Stimulated activated CD4-positive, alpha-beta T cell treated with anti-CD3 and anti-CD28 coated beads, TNF-alpha, amount 100 ng/mL, for 24 hours (primary cell): ENCODE measurements at places on chromosomes 1 and 21.

DNA sequence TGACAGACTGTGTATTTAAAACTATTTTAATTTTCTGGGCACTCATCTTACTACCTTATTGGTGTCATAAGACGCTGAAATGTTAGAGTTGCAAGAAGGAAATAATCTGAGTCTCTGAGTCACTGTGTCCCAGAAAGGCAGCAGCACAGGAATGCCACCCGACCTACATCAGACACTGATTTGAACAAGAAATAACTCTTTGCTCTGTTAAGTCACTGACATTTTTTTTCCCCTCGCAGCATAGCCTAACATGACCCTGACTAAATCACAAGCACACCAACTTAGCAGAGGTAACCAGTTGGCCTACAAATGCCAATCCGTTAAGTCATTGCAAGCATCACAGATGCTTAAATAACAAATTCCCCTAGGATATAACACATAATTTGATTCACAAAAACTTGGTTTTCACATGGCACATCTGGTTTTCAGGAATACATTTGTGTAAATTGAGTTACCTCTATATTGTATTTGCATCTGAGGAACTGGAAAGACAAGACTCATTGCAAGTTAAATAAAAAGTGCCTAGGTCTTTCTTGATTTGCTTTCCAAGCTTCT lies 349.1 kb downstream of the SEC16B start:
- no peak for DNase-seq

DNA sequence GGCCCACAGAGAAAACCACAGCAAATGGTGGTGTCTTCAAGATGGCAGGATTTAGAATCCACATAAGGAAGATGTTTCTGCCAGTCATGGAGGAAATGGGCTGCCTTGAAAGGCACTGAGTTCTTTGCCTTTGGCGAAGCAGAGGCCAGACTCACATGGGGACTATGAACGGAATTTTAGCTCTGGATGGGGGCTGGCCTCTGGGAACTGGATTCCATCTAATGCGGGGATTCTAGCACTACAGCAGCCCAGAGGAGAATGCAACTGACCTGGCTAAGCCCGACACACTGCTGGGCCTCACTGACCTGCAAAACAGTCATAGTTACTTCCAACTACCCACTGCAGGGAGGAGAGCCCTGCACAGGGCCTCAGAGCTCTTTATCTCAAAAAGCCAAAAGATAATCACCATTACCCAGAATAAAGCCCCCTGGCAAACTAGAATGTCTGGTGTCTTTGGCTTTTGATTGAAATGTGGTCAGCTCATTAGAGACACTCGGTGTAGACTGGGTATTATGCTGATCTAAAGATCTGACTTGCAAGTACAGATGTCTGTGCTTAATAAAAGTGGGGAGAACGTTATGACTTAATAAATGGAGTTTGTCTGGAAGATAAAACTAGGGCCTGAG lies 11.6 kb downstream of the HCRTR1 start:
- no peak for DNase-seq

DNA sequence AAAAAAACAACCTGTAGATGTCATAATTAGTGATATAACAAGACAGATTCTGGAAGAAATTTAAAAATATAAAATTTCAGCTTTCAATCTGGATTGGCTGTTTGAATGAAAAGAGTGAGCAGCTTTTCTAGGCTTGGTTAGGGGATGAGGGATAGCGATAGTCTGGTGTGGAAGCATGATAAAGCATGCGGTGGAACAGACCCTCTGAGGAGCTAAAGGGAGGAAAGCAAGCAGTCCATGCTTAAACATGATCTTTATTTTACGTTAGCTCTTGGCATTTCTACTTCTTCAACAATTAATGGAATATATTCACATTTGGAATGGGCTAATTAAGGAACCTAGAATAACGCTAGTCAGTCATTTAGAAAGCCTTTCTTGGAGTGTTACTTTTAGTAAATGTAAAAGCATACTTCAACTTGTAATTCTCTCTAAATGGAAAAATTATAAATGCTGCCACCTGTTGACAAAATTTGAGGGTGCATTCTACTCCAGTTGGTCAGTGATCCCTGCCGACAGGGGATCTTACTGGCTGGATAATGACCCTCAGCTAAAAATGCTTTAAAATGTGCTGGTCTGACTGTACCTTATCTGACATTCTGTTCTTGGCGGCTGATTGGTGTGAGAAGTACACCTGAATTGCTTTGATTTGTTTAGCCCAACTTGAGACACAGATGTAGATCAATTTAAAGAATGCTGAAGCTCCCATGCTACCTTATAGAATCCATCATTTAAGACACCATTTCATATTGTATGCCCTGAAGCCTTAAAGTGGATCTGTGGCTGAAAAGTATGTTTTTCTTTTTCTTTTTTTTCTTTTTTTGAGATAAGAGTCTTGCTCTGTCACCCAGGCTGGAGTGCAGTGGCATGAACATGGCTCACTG lies 61.2 kb downstream of the AK4 start:
- DNase-seq = no peak

GRCh38 chr1:202858331-202858730 lies 30.6 kb downstream of the RABIF start:
- no peak for DNase-seq

- DNase-seq = no peak
Measured at GRCh38 chr1:17297991-17298390, 10.0 kb upstream of the PADI4 start.

DNA sequence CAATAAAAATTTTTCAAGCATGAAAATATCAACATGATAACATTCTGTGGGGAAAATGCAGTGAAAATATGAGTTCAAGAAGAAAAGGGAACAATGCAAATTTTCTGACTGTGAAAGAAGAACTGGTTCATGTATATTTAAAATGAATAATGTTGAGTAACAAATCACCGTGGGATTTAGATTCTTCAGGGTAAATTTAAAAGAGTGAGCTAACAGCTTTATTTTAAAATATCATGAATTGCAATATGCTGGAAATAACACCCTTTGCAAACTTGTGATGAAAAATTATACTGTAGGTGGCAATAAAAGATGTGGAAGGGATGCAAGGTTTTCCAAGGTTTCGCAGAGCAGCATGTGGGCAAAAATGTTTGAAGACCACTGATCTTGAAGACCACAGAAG lies 13.2 kb upstream of the SSX2IP start:
- DNase-seq = no peak

DNA sequence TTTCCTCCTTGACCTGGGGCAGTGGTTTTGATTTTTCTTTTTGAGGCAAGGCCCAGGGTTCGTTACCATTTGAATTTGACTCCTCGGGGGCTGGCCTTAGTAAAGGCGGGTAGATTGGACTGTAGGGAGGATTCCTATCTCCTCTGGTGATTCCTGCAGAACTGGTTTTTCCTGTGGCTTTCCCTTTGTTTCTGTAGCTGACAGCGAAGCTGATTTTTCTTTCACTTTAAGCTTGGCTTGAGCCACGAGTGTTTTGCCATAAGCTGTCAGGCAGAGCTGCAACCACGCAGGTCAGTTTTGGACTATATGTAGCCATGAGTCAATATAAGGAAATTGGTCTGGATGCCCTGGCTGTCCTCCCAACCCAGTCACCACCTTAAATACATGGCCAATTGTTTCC lies 28.7 kb upstream of the KCNJ15 start:
- DNase-seq = no peak

DNA sequence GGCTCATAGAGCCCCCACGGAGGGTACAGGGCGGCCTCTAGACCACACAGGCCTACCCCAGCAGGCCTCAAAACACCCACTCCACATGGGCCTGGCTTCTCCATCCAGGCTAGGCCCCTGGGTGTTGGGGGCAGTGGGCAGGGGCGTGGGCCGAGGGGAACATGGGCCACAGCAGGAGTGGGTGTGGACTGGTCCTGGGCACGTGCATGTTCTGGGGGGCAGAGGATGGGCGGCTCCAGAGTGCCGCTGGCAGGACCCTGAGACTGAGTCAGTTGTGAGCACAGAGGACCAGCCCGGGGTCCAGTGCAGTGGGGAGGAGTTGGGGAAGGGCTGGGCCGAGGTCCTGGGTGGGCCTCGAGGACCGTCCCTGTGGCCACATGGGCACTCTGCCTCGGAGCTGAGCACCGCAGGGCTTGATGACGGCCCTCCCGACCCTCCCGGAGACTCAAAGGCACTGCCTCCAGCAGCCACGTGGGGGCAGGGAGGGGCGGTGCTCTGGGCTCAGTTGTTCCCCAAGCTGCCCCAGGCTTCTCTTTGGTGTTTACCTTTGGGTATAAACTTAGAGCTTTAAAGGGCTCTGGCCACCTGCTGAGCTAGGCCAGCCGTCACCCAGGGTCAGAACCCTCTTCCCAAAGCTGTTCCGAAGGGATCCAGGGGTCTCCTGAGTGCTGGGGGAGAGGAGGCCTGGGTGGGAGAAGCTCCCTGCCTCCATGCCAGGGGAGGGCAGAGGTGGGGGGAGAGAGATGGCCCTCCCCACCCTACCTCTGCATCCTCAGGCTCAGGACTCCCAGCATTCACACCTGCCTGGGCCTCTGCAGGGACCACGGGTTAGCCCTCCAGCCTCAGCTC lies 79.9 kb downstream of the MORN1 start:
- DNase-seq = peak; percentile 28

GRCh38 chr1:9626201-9626608 lies 25.3 kb upstream of the PIK3CD start:
- no peak for DNase-seq

- DNase-seq = no peak
Measured at GRCh38 chr1:26079960-26080814, 12.8 kb upstream of the TRIM63 start.

DNA sequence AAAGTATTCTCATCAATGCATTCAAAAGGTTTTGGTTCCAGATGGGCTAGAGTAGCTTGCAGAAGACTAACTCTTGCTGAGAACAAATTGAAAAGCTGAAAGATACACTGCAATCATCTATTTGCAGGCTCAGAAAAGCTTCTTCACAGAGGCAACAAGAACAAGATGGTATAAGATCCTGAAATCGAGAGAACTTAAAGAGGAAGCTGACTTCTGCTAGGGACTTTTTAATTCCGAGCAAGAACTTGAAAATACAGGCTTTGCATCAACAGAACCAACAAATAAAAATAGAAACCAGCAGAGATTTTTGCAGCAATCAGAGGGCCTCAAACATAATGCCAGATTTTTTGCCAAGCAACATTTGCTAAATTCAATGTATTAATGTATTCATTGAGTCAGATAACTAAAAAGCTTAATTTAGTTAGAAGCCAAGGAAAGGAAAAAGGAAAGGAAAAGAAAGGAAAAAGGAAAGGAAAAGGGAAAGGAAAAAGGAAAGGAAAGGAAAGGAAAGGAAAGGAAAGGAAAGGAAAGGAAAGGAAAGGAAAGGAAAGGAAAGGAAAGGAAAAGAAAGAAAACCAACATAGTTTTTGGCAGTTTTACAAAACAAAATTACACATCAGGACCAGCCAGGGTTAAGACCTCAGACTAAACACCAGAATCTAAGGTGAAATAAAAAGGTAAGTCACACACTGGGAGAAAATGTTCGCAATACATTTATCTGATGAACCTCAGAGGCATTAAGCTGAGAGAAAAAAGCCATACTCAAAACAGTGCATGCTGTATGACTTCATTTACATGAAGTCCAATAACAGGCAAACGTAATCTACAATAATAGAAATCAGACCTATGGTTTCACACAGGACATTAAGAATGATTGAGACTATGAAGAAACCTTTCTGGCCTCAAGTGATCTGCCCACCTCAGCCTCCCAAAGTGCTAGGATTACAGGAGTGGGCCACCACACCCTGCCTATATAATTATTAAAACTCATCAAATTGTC lies 42.6 kb downstream of the FAF1 start:
- no peak for DNase-seq

DNA sequence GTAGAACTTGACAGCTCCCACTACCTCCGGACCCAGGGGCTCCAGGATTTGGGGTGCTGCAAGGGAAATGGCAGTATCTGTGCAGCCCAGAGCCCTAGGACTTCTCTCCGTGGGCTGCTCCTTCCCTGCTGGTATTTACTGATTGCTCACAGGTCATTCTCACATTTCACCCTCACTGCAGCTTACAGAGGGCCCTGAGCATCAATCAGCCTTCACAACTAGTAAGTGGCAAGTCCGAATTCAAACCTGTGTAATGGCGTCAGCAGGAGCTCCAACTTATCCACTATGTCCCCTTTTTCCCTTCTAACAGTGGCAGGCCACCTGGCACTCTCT lies 32.4 kb downstream of the PIK3C2B start:
- no peak for DNase-seq

- DNase-seq = no peak
Measured at GRCh38 chr1:154978360-154978759, 3.9 kb downstream of the CKS1B start.

- DNase-seq = no peak
Measured at GRCh38 chr1:211660718-211661222, 14.7 kb downstream of the NEK2 start.

GRCh38 chr1:55786396-55786795 lies 571.2 kb upstream of the USP24 start:
- no peak for DNase-seq

DNA sequence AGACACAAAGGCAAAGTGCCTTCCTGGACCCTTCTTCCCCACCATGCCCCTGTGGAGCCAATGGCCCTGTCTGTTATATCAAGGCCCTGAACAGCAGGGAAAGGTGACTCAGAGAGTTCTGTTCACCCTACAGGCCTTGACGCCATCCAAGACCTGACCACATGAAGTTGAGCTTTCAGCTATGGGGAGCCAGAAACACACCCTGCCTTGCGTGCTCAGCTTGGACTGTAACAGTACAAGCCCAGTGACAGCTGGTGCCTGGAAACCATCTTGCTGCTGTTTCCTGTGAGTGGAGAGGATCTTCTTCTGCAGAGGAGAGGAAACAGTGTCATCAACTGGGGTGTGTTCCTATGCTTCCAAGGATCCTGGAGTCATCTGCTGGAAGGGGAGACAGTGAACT lies 165.0 kb upstream of the IRF2BP2 start:
- DNase-seq = no peak

DNA sequence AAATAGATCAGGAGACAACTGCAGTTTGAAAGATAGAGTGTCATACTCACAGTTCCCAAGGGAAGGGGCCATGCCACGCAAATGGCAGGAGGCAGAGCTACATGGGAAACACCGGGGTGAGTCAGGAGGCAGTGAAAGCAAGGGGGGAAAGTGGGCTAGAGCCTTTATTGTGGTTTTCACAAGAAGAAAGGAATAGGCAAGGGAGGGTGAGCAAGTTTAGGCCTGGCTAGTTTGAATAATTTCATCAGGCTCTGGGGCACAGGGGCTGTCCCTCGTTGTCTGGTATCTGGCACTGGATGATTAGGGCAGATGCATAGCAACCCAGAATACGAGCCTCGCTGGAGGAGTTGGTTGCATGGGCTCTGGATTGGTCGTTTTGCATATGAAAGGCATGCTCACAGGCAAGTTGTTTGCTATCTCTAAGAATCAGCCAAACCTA lies 17.0 kb upstream of the ITLN2 start:
- peak; percentile 9 for DNase-seq
